Fibroblast of skin of back (primary cell): ENCODE measurements at places on chromosomes 11 and 22.
A peak's percentile ranks its signal among the peaks of the same experiment; 100 is the strongest.

DNA sequence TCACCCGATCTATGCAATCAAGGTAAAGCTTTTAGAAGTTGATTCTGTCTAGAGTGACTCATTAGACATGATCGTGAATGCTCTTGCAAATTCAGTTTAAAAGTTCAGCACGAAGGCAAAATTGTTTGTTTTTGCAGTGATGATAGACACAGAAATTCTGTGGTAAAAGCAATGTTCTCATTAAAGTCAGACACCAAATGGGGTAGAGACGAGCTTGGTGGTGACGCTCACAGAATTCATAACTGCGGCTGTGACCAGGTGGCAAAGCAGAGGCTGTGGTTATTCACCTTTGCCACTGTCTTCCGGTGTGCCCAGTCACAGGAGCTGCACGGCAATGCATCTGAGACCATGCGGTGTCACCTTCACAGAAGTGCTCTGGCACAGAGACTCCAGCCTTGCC is 83.4 kb downstream of the WNT7B start:
- DNase-seq = no peak

- DNase-seq = peak; percentile 55
Observed at GRCh38 chr11:73838443-73839122, 38.1 kb downstream of the COA4 start.

- no peak for DNase-seq
Observed at GRCh38 chr22:21948390-21948789, 4.3 kb downstream of the PPM1F start.

DNA sequence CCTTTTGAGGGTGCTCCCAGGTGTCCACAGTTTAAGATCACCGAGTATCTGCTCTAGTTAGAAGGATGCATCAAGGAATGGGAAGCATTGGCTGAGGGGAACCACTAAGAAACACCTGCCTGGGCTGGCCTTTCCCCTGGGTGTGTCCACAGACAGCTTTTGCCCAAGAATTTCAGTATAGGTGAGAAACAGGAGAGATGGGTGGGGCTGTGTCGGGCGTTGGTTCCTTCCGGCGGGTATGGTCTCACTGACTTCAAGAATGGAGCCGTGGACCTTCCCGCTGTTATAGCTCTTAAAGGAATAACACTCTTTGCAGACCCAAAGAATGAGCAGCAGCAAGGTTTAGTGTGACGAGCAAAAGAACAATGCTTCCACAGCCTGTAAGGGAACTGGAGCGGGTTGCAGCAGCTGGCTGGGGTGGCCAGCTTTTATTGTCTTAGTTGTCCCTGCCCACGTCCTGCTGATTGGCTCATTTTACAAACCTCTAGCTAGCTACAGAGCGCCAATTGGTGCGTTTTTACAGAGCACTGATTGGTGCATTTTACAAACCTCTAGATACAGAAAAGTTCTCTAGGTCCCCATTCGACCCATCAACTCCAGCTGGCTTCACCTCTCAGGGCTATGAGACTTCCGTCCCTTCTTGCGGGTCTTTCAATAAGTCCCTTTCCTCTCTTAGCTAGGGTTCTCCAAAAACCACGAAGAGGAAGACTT is 2.4 kb downstream of the FADS1 start:
- DNase-seq = peak; percentile 41

- DNase-seq = no peak
Observed at GRCh38 chr11:64035576-64035975, at the start of gene FLRT1. Gene FLRT1, plus strand, starts transcription at chr11:64035931. Its CDS starts 80,337 bp downstream, at chr11:64116268.

DNA sequence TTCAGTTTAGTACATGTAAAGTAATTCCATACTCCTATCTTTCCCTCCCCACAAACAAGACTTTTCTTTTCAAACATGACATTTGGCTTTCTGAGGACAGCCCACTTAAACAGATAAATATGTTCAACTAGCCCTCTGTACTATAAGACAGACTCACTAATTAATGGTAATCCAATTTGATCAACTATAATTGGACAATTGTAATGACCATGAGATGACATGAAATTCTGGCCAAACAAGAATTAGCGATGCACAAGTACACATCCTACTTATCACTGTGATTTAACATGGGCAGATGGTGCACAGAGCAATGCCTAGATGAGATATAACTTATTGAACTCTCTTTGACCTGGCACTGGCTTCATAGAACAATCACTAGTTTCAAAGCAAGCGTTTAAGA is 1033.7 kb upstream of the CCDC90B start:
- no peak for DNase-seq

- DNase-seq = peak; percentile 79
Observed at GRCh38 chr11:74330075-74330858, 18.8 kb upstream of the P4HA3 start.

DNA sequence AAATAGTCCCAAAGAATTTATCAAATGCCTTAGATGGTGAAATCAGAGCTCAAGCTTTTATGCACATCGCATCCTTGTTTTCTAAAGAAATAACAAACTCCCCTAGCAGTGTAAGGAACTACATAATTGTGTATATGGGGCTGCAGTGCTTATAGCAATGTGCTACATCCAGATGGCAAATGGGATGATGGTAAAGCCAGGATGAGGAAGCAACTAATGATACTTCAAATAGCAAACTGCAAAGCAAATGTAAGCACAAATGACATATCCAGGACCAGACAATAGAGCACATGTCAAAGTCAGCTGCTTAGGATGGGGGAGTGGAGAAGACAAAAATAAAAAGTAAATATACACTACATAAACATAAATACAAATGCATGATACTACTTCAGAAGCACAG is 425.9 kb downstream of the OPCML start:
- no peak for DNase-seq

DNA sequence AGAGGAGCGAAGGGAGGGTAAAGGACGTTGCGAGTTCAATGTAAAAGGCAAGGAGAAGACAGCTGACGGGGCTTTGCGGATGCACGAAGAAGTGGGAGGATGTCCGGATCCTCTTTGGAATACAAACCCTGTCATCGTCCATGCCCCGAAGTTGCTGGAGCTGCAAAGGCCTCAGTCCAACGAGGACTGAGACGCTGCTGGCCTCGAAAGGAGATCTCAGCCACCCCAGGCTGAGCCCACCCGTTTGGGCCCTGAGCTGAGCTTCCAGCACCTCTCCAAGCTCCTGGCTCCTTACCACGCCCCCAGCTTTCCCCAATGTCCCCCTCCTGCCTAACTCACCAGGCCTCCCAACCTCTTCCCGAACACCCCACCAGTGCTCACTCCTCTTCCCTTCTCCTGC is 46.1 kb upstream of the PHF21B start:
- DNase-seq = no peak

DNA sequence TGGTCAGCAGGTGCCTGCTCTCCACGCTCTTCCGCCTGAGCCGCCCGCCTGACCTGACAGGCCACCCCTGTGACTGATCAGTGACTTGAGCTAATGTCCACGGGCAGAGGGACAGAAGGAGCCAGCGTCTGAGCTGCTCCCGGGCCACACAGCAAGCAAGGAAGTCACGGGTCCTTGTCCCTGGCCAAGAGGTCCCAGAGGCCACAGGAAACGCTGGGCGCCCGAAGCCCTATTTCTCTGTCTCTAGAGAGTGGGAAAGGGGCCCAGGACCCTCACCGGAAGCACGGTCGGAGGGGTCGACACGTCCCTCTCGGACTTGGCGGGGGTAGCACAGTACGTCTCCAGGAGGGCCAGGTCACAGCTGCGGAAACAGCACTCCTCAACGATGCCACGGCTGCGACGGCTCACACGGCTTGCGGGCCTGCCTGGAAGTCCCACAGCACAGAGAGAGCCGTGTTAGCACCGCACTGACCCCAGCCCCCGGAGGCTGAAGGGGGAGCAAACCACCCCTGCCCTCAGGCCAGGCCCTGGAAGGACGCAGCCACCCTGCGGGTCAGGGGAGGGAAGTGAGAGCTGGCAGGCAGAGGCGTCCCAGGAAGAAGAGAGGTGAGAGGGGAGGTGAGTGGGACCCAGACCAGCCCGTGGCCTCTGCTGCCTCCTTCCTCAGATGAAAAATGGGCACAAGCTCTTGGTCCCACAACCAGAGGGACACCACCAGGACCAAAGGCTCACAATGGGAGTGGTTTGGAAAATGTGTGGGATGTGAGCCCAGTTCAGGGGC is 5.8 kb downstream of the IGF2 start:
- DNase-seq = no peak

DNA sequence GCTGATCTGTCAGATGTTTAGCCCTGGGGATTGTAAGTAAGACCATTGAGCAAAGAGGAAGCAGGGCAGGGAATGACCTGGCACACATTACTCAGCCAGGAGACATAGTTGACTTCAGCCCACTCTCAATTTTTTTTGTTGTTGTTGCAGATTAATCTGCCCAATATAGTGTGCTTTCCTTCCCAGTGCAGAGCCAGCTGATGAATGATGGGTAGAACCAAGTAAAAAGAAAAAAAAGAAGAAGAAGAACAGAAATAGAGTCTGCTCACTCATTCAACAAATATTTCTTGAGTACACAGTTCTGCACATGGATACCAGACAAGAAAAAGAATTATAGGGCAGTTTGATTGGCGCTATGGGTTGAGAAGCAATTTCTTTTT is 292.7 kb downstream of the ETS1 start:
- DNase-seq = peak; percentile 84

- DNase-seq = no peak
Observed at GRCh38 chr11:76114238-76114637, 92.1 kb downstream of the WNT11 start.
